Inflammatory macrophage (primary cell): ENCODE measurements at places on chromosomes 3 and 15.

- DNase-seq = peak; percentile 5
These were observed 94.3 kb upstream of the SGO1 start for GRCh38 chr3:20280257-20280656.

DNA sequence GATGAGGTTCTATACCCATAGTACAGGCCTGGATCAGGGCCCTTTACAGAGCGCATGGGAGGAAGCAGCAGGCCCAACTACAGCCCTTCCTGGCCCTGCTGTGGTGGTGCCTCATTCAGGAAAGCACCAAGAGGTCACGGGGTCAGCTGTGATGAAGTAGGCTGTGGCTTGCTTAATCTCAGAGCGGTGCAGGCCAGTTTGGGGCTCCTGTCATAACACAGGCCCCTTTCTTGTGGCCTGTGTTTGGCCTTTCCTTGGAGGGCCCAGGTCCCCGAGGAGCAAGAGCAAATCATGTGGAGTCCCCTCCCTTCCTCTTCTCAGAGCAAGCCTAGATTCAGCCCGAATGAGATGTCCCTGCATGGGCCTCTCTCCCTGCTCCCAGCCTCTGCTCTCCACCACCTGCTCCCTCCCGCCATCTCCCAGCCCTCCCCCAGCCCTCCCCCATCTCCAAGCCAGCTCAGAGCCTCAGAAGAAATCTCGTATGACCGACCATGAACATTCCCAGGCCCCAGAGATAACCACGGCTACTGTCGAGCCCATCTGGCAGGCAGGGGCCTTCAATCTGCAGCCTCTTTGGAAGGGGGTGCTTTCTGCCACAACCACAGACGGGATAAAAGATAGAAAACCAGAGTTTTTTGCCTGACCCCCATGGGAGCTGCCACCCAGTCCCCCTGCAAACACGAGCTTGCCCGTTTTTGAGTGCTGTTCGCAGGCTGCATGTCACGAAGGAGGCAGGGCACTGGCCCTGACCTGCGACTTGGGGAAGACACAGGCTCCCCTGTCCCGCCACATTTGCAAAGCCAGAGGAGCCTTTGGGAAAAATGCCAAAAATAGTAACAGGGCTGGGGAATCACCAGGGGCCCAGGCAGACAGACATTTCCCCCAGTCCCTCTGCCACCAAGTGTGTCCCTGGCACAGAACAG lies 32.3 kb upstream of the DUSP7 start:
- DNase-seq = peak; percentile 91

DNA sequence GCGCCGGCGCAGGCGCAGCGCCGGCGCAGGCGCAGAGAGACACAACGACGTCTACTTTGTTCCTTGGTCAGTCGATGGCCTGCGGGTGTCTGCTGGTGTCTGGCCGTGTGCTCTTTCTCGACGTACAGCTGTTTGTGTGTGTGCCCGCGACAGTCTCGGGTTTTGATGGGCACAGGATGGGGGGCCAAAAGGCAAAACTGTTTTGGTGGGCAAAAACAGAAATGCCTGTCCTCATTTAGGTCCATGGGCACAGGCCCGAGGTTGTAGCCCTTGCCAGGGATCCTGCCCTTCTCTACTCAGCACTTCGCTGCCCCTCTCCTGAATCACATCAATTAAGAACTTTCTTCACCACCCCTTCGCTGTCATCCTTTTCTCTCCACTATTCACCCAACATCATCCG lies 184.8 kb upstream of the CHL1 start:
- DNase-seq = no peak

DNA sequence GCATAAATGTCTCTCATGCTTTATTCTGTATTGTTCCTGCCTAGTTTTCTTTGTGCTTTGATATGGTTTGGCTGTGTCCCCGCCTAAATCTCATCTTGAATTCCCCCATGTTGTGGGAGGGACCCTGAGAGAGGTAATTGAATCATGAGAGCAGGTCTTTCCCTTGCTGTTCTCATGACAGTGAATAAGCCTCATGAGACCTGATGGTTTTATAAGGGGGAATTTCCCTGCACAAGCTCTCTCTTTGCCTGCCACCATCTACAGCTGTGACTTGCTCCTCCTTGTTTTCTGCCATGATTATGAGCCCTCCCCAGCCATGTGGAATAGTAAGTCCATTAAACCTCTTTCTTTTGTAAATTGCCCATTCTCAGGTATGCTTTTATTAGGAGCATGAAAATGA lies 1596.6 kb downstream of the SI start:
- no peak for DNase-seq

- DNase-seq = no peak
These were observed 38.5 kb downstream of the PYDC2 start for GRCh38 chr3:191499307-191500080.

GRCh38 chr3:33791477-33792166 lies 6.8 kb upstream of the PDCD6IP start:
- DNase-seq = peak; percentile 96
